Stimulated activated CD4-positive, alpha-beta T cell treated with anti-CD3 and anti-CD28 coated beads, Interleukin-1b, Interleukin-23, amount 100 ng/mL, for 1 hour (primary cell): ENCODE measurements at places on chromosomes 2 and 18.

DNA sequence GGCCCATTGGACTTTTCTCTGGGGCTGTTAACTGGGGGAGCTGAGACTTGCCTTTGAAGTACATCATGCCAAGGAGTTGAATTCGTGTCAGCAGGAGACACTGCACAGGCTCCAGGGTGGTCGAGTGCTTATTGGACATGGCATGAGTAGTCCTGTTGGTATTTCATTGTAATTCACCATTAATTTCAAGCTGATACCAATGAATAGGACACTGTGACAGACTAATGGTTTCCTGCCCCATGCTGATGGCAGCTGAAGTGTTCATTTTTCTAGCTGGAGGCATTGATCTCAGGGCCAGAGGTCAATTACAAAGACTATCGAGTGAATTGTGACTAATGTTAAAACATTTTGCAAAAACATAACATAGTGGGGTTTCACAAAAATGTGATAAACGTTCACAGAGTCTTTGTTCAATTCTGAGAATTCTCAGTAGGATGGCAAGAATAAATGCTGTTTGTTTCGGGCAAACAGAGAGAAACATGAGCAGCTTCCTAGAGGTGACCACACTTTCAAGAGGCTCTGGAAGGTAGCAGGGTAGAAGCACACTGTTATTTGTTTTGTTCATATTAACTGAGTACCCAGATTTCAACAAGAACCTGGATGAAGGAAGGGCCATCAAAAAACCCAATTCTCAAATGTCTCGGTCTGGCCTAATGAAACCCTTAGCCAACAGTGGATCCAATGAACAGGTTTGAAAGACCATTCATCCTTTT, 90.6 kb upstream of the ARL4C start:
- DNase-seq = no peak

DNA sequence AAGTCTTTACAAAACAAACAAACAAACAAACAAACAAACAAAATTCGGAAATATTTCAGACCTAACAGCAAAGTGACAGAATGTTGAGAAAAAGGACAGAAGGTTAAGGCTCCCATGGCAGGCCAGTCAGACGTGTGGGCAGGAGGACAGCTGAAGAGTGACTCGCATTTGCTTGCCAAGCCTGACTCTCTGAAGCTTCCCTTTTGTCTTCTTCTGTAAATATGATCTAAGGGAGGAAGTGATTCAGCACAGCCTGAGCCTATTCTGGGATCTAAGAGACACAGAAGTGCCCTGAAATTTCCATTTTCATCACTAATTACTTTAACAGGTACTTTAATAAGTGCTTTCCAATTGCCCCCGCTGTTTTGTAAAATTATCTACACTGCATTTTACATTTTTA, 134.0 kb upstream of the LYPD1 start:
- no peak for DNase-seq

GRCh38 chr18:21897811-21898210, 157.2 kb downstream of the MIB1 start:
- no peak for DNase-seq

DNA sequence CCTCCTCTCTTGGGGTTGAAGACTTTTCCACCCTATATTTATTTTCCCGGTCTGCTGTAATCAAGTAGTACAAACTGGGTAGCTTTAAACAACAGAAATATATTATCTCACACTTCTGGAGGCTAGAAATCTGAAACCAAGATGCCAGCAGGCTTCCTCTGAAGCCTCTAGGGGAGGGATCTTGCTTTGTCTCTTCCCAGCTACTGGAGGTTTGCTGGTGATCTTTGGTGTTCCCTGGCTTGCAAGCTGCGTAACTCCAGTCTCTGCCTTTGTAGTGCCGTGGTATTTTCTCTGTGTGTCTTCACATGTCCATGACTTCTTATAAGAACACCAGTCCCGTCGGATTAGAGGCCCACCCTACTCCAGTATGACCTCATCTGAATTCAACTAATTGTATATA, 44.4 kb downstream of the MYO3B start:
- DNase-seq = no peak

DNA sequence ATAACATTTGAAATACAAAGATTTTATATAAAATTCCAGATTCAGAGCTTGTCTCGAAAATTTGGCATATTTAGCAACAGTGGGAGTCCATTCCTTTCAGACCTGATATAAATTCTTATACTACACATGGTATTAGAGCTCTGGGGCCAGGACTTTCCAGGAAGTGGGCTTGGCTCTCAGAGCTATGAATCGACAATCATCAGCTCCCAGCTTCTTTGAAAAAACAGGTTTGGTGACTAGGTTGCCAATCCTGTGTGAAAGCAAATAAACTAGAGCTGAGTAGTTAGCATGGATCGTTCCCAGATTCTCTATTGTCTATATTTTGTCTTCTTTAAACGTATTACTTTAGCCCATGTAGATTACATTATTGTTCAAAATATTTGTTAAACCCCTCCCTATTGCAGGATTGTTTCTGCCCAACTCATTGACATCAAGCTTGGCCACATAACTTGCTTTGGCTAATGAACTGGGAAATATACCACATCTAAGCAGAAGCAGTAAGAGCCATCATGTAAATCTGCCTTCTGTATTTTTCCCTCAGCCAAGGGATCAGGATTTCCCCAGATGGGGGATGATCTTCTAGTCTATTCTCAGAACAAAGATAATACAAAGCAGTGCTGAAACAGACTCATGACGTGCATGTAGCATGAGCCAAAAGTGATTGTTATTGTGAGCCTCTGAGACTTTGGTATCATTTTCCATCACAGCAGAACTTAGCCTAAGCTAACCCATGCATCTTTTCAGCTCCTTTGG, 105.4 kb downstream of the KCNH7 start:
- no peak for DNase-seq

GRCh38 chr2:44524347-44524926, 162.7 kb downstream of the CAMKMT start:
- no peak for DNase-seq

GRCh38 chr2:23323198-23323916, 61.6 kb upstream of the KLHL29 start:
- no peak for DNase-seq

GRCh38 chr2:194674043-194674442, 983.0 kb upstream of the SLC39A10 start:
- DNase-seq = no peak
